NCI-H1694 (cell line): ENCODE measurements at places on chromosomes 12 and 14.

- no peak for DNase-seq
These were observed 37.7 kb upstream of the GXYLT1 start for GRCh38 chr12:42182394-42182793.

DNA sequence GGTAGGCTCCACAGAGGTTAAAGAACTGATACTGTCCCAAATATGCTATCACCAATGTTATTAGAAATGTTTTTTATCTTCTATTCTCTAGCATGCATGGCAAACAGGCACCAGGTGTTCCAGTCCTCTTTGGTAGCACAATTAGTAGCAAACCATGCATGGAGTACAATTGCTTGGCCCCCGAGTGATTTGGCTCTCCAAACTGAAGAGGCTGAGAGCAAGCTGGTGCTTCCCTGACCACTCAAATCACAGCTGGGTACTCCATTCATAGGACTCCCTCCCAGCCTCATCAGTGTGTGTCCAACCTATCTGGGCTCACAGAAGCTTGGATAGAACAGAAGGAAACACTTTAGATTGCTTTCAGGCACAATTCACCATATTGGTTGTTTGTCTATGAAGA, 93.4 kb downstream of the DIO2 start:
- no peak for DNase-seq

GRCh38 chr12:7907009-7907408, 29.0 kb downstream of the SLC2A3 start:
- no peak for DNase-seq

- peak; percentile 94 for DNase-seq
These were observed 17.9 kb downstream of the ZDHHC22 start for GRCh38 chr14:77123381-77124325.

GRCh38 chr12:106910202-106910601, 45.5 kb upstream of the TMEM263 start:
- no peak for DNase-seq

DNA sequence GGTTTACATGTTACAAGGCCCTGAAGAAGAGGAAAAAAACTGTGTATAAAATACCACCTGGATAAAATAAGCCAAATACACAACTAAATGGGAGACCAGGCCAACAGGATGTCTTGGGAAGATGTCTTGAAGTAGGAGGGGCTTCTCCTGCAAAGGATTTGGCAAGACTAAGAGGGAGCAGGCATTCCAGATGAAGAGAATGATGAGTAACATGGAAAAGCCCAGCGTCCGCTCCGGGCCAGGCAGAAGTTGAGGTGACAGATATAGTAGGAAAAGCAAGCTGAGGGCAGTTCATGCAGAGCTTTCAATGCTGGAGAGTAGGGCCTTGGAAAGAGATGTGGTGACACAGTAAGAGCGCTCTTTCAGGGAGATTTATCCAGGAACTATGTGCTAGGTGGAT, 16.1 kb upstream of the EIF4B start:
- no peak for DNase-seq

- DNase-seq = no peak
These were observed 81.2 kb upstream of the ATF7IP start for GRCh38 chr12:14284184-14284722.

DNA sequence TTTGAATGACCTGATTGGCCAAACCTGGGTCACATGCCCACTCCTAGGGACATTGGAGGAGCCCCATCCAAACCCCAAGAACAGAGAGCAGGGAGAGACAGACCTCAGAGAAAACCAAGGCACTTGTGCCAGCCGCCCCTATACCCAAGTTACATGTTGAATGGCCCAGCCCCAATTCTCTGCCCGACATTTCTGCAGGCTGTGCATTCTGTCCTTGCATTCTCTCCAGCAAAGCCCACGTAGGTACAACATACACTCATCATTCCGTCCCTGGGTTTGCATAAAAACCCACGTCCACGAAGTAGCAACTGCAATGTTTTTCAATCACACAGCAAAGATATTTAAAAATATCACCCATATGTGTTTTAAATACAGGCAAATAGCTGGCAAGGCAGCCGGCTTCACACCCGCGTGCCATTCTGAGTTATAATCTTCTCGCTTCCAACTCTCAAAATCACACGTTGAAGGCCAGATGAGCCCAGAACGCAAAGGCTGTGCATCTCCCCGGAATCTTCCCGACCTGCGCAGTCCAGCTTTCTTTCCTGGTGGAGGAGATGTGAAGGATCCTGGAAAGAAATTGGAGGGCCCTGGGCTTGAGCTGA, 91.7 kb upstream of the MYL2 start:
- DNase-seq = no peak

- no peak for DNase-seq
These were observed 18.2 kb downstream of the MSI1 start for GRCh38 chr12:120350576-120351350.

- no peak for DNase-seq
These were observed 130.9 kb downstream of the SAMD4A start for GRCh38 chr14:54697803-54698202.

GRCh38 chr12:21330682-21331253, 3.9 kb downstream of the SLCO1A2 start:
- DNase-seq = no peak

DNA sequence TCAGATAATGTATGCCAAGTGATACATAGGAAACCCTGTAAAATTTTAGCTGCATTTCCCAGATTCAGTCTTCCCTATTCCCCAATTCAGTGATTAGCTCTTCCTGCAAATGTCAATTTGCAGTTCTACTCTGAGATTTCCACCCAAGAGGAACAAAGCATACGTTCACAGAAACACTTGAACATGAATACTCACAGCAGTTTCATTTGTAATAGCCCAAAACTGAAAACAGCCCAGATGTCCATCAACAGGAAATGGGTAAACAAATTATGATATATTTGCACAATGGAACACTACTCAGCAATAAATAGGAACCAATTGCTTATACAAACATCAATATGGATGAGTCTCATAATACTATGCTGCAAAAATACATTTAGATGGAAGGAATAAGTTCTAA, 194.2 kb downstream of the GXYLT1 start:
- no peak for DNase-seq

GRCh38 chr12:59027199-59027598, 106.9 kb upstream of the LRIG3 start:
- DNase-seq = no peak

- DNase-seq = no peak
These were observed 156.4 kb upstream of the FRMD6 start for GRCh38 chr14:51495319-51495718.

DNA sequence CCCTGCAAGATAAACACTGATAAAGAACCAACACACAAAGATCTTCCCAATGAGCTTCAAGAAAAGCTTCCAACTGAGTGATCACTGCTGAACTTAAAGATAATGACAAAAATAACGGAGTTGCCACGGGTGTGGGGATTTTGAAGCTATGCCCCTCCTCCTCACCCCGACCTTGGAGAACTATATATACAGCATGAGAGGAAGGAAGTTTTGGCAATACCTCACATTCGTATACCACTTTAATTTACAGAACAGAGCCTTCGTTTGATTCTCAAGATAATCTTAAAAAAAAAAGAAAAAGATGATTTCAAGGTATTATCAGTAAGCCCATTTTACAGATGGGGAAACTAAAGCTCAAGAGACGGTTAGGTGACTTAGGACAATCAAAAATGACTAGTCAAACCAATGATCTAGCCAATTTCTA, 715 bp downstream of the NEK9 start:
- no peak for DNase-seq
